Aorta (tissue), 5 donors: ENCODE measurements at places on chromosomes 3 and 15. TPM values are rescaled to one million over a fixed set of nuclear protein-coding genes. Genes with fewer than 3 reads are reported as not detected.

The COL6A5 gene
- not detected for polyA plus RNA-seq

The SCAMP5 gene
- 9.4 TPM for polyA plus RNA-seq

The SERPINI2 gene
- polyA plus RNA-seq = 0.64 TPM

The ALDH1A2 gene
- 3.8 TPM for polyA plus RNA-seq
